Activated CD8-positive, alpha-beta T cell treated with anti-CD3 and anti-CD28 coated beads for 36 hours (primary cell): ENCODE measurements at places on chromosomes 4 and X. TPM values are rescaled to one million over a fixed set of nuclear protein-coding genes. Genes with fewer than 3 reads are reported as not detected.

Gene WDR17
- 1.5 TPM for total RNA-seq

Gene NEUROG2
- total RNA-seq: 0.13 TPM

Gene SMIM10L2A
- total RNA-seq: 0.22 TPM

DNA sequence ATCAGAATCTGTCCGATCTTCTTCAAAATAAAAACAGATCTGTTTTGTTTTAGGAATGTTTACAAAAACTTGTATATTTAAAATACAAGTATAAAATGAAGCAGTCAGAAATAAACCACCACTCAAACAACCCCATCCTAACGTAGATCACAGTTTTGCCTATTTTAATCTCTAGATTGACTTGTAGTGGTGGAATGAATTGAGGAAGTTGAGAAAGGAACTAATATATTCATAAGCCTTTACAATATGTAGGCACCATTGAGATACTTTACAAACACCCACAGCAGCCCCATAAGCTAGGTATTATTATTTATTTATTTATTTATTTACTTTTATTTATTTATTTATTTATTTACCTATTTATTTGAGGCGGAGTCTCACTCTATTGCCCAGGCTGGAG, 52.3 kb upstream of the KLF3 start:
- DNase-seq: no peak

DNA sequence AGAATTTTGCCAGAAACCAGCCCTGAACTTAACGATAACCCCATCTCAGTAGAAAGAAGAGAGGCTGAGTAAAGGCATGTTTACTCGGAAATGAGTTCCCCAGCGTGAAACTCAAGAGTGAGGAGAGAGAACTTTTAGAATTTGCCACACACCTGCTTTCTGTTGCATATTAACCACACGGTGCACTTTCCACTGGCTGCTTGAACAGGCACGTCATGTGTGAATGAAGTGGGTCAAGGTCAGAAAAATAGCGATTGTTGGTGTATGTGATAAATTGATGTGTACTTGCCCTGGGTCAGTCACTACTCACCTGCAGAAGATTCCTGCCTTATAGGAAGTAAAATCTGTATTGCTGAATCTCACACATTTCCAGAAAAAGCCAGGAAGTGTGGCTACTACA, 395.7 kb downstream of the TRIML1 start:
- DNase-seq: no peak

DNA sequence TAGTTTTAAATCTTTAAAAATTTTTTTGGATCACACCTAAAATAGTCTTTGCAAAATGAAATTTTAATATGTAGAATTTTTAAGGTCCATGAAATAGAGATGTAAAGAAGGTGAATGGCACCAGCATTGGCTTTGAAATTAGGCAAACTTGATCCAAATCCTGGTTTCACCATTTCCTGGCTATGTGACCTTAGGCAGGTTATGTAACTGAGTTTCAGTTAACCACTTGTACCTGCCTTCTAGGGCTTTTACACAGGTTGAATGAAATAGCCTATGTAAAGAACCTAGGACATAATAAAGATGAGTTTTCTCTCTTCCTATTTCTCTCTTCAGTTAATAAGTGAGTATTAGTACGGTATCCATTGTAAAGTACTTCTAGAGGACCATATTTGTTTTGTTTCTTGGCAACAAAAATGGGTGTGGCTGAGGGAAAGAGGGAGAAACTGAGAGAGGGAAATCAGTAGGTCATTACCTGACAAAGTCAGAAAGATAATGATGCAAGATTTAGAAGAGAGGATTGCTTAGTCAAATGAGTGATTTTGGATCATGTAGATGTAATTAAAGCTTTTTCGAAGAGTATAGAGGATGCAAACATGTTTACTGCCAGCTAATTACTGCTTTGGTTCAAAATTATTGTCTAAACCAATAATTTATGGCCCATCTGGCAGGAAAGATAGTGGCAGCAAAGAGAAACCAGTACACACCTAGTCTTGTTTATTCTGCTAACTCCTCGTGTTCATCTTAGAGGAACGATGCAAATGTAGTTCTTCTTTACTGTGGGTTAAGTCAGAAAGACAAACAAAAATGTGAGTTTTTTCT, 81.9 kb downstream of the PDLIM5 start:
- DNase-seq: no peak

GRCh38 chrX:122739770-122740169, 444.3 kb upstream of the GRIA3 start:
- no peak for DNase-seq

- DNase-seq: no peak
These were observed 1032.7 kb downstream of the ADGRL3 start for GRCh38 chr4:62232814-62233213.

DNA sequence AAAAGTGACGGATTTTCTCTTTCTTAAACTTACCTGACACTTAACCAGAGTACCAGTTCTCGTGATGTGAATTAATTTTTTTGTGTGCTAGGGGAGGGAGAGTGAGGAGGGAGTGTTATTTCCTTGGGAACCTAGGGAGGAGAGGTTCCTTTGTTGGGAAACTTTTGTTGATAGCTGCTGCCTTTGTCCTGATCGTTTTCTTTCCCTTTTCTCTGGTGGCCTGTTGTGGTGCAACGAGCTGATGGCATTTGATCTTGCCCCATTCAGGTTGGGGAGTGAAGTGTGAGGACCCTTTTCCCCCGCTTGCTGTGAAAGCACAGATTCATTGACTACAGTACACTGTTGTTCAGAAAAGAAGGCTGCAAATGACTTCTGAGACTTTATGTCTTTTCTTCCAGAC, 59.8 kb downstream of the SLC9A6 start:
- DNase-seq: no peak

- DNase-seq: no peak
These were observed 912.6 kb upstream of the LCORL start for GRCh38 chr4:18934197-18934596.
